Stimulated activated CD8-positive, alpha-beta memory T cell treated with anti-CD3 and anti-CD28 coated beads, Interleukin-2, amount 100 ng/mL, for 1 hour (primary cell): ENCODE measurements at places on chromosomes 2 and 18.

DNA sequence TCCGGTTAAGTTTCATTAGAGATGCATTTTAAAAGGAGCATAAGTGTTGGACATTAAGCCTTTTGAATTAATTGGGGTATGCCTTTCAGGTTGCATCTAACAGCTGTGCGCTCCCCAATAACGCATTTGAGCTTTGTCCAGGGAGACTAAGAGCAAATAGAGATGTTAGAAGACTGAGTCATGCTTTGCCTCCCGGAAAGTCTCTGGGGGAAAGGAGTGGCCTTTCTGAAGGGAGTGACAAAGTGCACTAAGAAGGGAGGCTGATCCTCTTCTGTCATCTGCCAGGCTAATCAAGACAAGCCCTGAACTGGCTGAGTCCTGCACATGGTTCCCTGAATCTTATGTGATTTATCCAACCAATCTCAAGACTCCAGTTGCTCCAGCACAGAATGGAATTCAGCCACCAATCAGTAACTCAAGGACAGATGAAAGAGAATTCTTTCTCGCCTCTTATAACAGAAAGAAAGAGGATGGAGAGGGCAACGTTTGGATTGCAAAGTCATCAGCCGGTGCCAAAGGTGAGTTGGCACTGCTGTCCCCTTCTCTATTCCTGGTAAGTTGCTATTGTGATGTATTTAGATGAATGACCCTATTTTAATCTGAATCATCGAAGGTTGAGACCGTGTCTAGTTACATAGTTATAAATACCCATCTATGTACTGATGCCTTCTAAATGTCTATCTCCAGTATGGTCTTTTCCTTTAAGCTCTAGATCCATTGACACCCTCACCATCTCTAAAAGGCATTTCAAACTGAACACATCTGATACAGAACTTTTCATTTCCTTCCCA lies 12.1 kb downstream of the TTL start:
- no peak for DNase-seq

- no peak for DNase-seq
These were observed 978 bp upstream of the TUBA4A start for GRCh38 chr2:219254590-219255201.

- no peak for DNase-seq
These were observed 56.2 kb downstream of the STRADB start for GRCh38 chr2:201507725-201508124.

GRCh38 chr18:54616220-54616848 lies 25.3 kb downstream of the DYNAP start:
- DNase-seq: no peak

DNA sequence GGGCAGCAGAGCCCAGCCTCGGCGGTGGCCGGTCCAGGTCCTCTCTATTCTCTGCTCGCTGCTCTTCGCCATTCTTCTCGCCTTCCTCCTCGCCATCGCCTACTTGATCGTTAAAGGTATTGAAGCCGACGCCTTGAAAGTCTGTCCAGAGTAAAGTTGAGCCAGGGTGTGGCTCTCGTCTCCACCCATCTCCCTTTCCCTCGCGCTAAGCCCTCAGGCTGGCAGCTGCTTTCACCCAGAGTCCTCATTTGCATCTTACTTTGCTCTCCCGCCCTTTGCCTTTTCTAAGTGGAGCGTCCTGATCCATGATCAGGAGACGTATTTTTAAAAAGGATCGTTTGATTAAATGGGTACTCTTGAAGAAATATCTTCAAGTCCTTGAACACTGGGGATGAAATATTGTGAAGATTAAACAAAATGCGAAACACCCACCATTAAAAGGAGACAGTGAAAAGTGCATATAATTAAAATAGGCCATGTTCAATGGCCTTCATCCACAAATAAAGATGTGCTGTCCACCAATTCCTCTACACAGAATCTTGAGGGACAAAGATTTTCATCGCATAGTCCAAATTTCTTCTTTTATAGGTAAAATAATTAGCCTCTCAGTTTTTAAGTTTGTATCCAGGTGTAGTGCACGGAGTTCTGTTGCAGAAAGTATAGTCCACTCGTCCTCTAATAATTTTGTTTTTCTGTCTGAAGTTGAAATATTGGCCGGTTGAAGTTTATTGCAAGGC lies 657 bp downstream of the ARL6IP6 start:
- no peak for DNase-seq

- no peak for DNase-seq
These were observed 6.2 kb upstream of the ING5 start for GRCh38 chr2:241695651-241696050.

GRCh38 chr2:65727381-65727780 lies 295.0 kb upstream of the SPRED2 start:
- DNase-seq: no peak

GRCh38 chr2:97739020-97739892 lies 25.9 kb downstream of the ZAP70 start:
- DNase-seq: no peak

- no peak for DNase-seq
These were observed 96.5 kb upstream of the SERTAD2 start for GRCh38 chr2:64750001-64750816.

DNA sequence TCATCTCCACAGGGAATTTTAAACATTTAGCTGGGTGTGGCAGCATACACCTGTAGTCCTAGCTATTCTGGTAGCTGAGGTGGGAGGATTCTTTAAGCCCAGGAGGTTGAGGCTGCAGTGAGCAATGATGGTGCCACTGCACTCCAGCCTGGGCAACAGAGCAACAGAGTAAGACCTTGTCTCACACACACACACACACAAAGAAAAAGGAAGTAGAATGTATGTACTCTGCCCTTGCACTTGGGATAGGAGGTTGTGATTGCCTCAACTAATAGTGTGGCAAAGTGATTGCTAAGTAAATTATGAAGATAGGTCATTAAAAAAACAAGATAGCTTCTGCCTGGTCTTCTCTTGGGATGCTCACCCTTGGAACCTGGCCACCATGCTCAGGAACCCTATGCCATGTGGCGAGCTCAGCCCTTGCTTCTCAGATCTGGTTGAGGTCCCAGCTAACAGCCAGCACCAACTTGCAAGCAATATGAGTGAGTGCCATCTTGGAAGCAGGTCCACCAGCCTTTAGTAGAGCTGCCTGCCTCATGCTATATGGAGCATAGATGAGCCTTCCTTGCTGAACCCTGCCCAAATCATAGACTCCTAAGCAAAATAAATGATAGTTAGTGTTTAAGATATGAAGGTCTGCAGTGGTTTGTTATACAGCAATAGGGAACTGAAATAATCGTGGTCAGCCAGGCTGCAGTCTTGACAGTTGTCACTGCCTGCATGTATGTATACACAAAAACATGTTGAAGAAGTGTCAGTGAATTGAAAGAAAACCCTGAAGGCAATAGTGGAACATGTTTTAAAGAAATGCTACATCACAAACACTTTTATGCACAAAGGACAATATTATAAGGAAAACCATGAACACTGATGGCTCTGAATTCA lies 30.1 kb upstream of the PNO1 start:
- no peak for DNase-seq

DNA sequence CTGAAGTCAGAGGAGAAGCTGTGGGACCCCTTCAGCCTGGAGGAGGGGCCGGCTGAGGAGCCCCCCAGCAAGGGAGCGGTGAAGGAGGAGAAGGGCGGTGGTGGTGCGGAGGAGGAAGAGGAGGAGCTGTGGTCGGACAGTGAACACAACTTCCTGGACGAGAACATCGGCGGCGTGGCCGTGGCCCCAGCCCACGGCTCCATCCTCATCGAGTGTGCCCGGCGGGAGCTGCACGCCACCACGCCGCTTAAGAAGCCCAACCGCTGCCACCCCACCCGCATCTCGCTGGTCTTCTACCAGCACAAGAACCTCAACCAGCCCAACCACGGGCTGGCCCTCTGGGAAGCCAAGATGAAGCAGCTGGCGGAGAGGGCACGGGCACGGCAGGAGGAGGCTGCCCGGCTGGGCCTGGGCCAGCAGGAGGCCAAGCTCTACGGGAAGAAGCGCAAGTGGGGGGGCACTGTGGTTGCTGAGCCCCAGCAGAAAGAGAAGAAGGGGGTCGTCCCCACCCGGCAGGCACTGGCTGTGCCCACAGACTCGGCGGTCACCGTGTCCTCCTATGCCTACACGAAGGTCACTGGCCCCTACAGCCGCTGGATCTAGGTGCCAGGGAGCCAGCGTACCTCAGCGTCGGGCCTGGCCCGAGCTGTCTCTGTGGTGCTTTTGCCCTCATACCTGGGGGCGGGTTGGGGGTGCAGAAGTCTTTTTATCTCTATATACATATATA lies 46.0 kb downstream of the BOLA3 start:
- DNase-seq: no peak

GRCh38 chr2:202613479-202613878 lies 21.3 kb upstream of the FAM117B start:
- no peak for DNase-seq

DNA sequence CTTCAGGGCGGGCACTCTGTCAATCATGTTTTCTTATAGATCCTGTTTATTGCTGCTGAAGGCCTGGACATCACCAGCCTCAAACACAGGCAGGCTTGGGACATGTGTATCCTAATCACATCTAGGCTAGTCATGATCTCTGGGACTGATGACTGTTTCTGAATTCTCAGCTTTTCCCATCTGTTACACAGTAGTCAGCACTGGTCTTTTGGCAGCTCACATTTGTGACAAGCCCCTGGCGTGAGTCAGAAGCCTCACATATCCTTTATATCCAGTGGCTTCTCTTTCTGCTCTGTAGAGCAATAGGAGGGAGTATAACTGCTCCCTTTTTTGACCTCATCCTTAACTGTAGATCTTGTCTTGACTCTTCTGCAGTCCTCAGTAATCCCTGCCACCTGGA lies 4.5 kb downstream of the SEMA4F start:
- DNase-seq: no peak

DNA sequence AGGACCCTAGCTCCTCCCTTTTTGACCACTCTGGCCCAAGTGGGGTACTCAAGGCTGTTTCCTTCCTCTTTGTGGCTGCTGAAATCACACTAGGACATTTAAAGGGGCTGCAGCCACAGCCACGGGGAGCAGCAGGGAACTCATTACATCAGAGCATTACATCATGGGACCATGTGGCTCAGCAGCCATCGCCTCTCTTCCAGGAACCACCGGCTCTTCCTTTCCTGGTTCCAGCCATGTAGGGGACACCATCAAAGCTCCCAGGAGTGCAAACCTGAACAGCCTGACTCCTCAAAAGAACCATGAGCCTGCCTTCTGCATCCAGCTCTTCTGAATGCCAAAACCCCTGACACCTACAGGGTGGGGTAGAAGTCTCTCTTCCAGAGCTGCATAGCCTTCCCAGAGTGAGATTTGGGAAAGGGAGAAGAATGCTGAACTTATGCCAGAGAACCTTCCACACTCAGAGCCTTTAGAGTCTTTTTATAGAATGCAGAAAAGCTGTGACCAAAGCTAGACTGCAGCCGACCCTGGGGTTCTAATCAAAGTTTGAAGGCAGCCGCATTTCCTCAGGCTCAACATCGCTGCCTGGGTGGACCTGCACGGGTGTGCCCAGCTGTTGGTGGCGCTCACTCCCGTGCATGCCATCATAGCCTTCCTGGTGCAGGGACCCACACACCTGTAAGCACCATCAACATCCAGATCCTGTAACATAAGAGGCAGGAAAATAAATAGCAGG lies 121.7 kb downstream of the KLHL29 start:
- no peak for DNase-seq

DNA sequence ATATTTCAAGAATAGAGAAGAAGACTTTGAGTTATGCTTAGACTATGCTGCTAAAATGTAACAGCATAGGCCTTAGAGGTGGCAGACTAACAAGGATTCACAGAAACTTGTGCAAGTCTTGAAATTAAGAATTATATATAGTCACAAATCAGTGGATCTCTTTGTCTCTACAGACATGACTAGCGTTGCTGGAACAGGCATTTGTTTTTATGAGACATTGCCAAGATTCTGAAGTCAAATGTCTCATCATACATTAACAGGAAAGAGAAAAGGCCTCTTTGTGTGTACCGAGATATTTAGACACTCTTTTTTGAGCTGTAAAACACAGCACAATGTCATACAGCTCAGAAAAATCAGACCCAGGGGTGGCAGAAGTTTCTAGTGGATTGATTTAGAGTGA lies 207.1 kb downstream of the TMX3 start:
- DNase-seq: no peak

- DNase-seq: no peak
These were observed 36.7 kb upstream of the BMP10 start for GRCh38 chr2:68907920-68908253.

DNA sequence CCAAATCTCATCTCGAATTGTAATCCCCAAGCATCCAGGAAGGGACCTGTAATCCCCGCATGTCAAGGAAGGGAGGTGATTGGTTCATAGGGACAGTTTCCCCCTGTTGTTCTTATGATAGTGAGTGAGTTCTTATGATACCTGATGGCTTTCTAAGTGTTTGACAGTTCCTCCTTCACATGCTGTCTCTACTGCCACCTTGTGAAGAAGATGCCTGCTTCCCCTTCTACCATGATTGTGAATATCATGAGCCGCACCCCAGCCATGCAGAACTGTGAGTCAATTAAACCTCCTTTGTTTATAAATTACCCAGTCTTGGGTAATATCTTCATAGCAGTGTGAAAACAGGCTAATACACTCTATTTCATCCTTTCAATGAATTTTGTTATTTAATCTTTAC lies 446.7 kb downstream of the RNF144A start:
- DNase-seq: no peak

DNA sequence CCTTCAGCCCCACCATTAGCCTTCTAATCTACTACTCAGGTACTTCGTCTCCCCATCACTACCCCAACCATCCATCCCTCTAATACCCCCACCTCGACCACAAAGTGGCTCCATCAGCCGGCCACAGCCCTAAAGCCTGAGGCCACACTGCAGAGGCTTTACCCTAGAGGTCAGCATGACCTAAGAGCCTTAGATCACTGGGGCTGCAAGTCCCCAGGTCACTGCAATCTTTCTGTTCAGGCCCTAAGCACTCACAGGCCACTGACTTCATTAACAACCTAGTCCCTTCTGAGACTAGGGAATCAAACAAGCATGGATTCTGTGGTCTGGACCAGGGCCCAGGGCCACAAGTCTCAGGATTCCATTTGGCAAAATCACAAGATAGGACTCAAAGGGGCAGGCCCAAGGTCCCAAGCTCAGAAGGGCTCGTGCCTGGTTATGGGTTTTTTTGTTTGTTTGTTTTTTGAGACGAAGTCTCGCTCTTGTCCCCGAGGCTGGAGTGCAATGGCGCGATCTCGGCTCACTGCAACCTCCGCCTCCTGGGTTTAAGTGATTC lies 37.0 kb upstream of the PKDCC start:
- no peak for DNase-seq

DNA sequence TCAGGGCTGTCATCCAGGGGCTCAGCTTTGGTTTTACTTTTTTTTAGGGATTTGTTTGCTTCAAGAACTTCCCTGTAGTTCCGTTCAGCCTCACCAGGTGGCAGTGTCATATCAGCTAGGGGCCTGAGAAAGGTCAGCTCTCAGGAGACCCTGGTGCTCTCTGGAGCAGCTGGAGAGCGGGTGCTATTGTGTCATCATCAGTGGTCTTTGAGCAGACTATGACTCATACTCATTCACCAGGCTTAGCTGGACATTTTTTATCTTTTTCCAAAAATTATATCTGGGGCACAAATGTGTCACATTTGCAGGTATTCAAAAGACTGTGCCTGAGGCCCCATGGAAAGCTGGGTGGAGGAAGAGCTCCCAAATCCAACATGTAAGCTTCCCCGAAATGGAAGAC lies 24.4 kb downstream of the ZNF892 start:
- no peak for DNase-seq

- no peak for DNase-seq
These were observed 12.5 kb upstream of the CABYR start for GRCh38 chr18:24126155-24126961.
